ENCODE measurements at places on chromosomes 7 and 10. TPM values are rescaled to one million over a fixed set of nuclear protein-coding genes. Genes with fewer than 3 reads are reported as not detected.

DNA sequence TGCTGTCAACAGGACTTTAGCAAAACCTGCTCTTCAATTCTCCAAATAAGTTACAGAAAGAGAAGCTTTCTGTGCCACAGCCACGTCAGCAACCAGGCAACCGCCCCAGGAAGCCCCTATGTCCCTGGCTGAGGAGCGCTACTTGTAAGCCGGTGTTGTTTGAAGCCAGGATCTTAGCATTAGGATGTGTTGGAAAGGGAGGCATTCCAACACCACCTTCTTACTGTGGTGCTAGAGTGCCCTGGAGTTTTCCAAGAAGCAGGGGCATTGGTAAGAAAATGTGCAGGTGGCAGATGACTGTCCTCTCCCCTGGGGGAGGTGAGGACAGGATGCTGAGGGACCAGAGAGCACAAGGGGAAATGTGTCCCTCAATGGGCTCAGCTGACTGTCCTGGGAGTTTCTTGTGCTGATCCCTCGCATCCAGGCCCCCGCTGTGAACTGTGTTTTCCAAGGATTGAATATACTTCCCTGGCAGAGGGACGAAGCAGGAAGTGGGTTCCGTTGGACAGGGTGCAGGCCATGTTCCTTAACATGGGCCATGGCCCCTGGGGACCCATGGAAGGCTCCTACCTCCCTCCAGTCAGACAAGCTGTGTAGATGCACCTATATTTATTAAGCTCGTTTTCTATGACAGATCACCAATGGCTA lies 139.6 kb upstream of the GDF10 start:
- no peak overlapping the region for H3K4me3 ChIP-seq
- no peak overlapping the region for H3K27ac ChIP-seq
- no peak for DNase-seq
- no peaks in the 10 kb centered on the region for H3K4me1 ChIP-seq

GRCh38 chr7:151292850-151293249 lies 44.4 kb upstream of the SMARCD3 start:
- no peak overlapping the region for H3K27ac ChIP-seq
- no peaks in the 10 kb centered on the region for H3K27me3 ChIP-seq

PNLIPRP1 gene
- polyA plus RNA-seq = not detected

DNA sequence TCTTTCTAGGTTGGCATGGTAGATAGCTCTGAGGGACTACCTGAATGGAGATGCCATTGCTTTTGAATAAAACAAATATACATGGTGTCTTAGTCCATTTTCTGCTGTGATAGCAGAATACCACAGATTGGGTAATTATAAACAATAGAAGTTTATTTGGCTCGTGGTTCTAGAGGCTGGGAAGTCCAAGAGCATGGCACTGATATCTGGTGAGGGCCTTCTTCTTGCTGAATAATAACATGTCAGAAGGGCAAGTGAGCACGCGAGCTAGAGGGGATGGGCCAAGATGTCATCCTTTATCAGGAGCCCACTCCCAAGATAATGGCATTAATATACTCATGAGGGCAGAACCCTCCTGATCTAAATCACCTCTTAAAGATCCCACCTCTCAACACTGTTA lies 21.9 kb downstream of the SGPL1 start:
- H3K27me3 ChIP-seq = no peaks in the 10 kb centered on the region
- DNase-seq = no peak
- no peak overlapping the region for H3K27ac ChIP-seq
- no peak overlapping the region for H3K4me3 ChIP-seq
- no peaks in the 10 kb centered on the region for H3K36me3 ChIP-seq

DNA sequence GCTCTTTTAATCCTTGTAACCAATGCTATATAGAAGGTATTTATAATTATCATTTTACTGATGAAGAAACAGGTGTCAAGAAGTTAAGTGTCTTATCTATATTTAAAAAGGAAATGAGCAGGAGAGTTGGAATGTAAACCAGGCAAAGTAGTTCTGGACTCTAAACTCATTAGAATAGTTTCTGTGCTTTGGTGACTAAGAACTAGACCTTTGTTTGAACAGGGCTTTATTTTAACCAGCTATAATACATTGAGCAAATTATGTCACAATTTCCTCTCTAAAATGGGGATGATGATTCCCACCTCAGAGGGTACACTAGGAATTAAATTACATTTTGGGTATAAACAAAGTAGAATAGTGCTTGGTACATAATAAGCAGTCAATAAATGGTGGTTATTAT lies 236.0 kb downstream of the MAGI2 start:
- H3K4me1 ChIP-seq = no peaks in the 10 kb centered on the region
- no peak overlapping the region for H3K4me3 ChIP-seq
- DNase-seq = no peak
- no peaks in the 10 kb centered on the region for H3K36me3 ChIP-seq
- no peak overlapping the region for H3K27ac ChIP-seq

DKK1 gene
- polyA plus RNA-seq = 0.33 TPM

- H3K4me3 ChIP-seq = no peak overlapping the region
- no peak overlapping the region for H3K27ac ChIP-seq
- no peaks in the 10 kb centered on the region for H3K4me1 ChIP-seq
- no peaks in the 10 kb centered on the region for H3K36me3 ChIP-seq
Measured at GRCh38 chr10:69902835-69903535, 101.3 kb downstream of the COL13A1 start.

- no peak for DNase-seq
- no peaks in the 10 kb centered on the region for H3K4me1 ChIP-seq
- H3K27ac ChIP-seq = no peak overlapping the region
- H3K4me3 ChIP-seq = no peak overlapping the region
- H3K27me3 ChIP-seq = no peaks in the 10 kb centered on the region
Measured at GRCh38 chr10:66505003-66505657, 420.7 kb upstream of the LRRTM3 start.

DNA sequence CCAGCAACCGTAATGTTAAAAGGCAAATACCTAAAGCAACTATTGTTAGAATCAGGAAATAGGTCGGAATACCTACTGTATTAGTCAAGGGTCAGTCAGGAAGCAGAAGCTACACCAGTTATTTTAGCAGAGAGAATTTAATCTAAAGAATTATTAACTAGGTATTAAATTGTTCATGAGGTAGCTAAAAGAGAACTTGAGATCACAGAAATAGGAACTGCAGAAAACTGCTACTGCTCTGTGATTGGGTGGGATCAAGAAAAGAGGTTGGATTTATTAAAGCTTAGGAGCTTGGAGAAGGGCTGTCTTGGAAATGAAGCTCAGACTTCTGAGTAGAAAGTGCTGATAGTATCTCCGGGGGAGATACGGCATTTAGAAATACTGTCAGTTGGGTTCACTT lies 20.0 kb upstream of the ZNF438 start:
- no peak overlapping the region for H3K27ac ChIP-seq
- H3K4me1 ChIP-seq = no peaks in the 10 kb centered on the region
- H3K4me3 ChIP-seq = no peak overlapping the region
- no peaks in the 10 kb centered on the region for H3K27me3 ChIP-seq

CLDN3 gene
- polyA plus RNA-seq = not detected

GRCh38 chr10:576130-576465 lies 113.4 kb downstream of the DIP2C start:
- no peaks in the 10 kb centered on the region for H3K27me3 ChIP-seq
- no peak for DNase-seq
- no peaks in the 10 kb centered on the region for H3K4me1 ChIP-seq
- H3K36me3 ChIP-seq = no peaks in the 10 kb centered on the region

- H3K27ac ChIP-seq = peak overlapping the region; percentile 35
- H3K36me3 ChIP-seq = no peaks in the 10 kb centered on the region
- peaks cover 51% of the 10 kb centered on the region for H3K4me1 ChIP-seq
- no peaks in the 10 kb centered on the region for H3K27me3 ChIP-seq
Measured at GRCh38 chr10:104350127-104350635, 3.5 kb upstream of the CFAP58 start.

DNA sequence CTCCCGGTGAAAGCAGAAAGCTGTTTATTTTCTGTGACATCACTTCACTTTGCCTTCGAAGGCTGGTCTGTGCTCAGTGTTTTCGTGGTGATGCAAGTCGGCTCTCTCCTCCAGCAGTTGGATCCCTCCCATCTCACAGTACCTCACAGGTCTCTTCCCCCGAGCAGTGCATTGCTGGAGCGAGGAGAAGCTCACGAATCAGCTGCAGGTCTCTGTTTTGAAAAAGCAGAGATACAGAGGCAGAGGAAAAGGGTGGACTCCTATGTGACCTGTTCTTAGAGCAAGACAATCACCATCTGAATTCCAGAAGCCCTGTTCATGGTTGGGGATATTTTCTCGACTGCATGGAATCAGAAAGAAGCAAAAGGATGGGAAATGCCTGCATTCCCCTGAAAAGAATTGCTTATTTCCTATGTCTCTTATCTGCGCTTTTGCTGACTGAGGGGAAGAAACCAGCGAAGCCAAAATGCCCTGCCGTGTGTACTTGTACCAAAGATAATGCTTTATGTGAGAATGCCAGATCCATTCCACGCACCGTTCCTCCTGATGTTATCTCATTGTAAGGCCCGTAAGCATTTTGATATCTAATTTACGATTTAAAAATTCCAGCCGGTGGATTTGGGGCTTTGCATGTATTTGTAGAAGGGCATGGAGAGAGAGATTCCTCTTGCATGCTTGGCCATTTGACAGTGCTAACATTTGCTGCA lies at the start of gene LGI1:
Gene LGI1 (plus strand): TSS at position 136 of the 707 bp plus-strand sequence. CDS start 209 bp downstream, at position 345.
- H3K4me1 ChIP-seq = no peaks in the 10 kb centered on the region
- no peak within 1 kb of the TSS for H3K27ac ChIP-seq
- H3K27me3 ChIP-seq = no peaks in the 10 kb centered on the region
- H3K36me3 ChIP-seq = no peaks in the 10 kb centered on the region
- DNase-seq = no peak

DNA sequence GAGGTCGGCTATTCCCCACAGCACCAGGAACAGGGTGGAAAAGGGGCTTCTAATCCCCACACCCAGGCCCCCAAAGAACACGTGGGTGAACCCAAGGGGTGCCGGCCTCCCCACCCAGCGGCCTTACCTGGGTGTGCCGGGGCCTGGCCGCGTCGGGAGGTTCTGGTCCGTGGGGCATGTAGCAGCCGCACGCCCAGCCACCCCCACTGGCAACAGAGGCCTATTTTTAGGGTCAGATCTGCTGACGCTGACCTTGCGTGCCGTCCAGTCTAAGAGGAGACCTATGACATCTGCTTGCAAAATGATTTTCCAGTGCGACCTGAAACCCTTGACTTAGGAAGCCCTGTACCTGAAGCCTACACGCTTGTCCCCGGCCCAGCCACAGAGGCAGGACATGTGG lies 38.0 kb upstream of the SAMD8 start:
- H3K36me3 ChIP-seq = no peaks in the 10 kb centered on the region
- H3K4me3 ChIP-seq = no peak overlapping the region
- no peak for DNase-seq
- no peak overlapping the region for H3K27ac ChIP-seq
- no peaks in the 10 kb centered on the region for H3K4me1 ChIP-seq

LRRN3 gene
- polyA plus RNA-seq = not detected

GRCh38 chr7:102454468-102454867 lies 10.2 kb downstream of the ALKBH4 start:
- H3K4me1 ChIP-seq = no peaks in the 10 kb centered on the region
- H3K4me3 ChIP-seq = no peak overlapping the region
- no peak overlapping the region for H3K27ac ChIP-seq
- no peaks in the 10 kb centered on the region for H3K27me3 ChIP-seq
- peaks cover 9% of the 10 kb centered on the region for H3K36me3 ChIP-seq

- DNase-seq = no peak
- H3K27me3 ChIP-seq = no peaks in the 10 kb centered on the region
- H3K4me3 ChIP-seq = no peak overlapping the region
- H3K4me1 ChIP-seq = no peaks in the 10 kb centered on the region
- H3K27ac ChIP-seq = no peak overlapping the region
Measured at GRCh38 chr10:26881600-26882331, 21.0 kb upstream of the ABI1 start.

- no peaks in the 10 kb centered on the region for H3K27me3 ChIP-seq
- no peak overlapping the region for H3K27ac ChIP-seq
- H3K4me3 ChIP-seq = no peak overlapping the region
Measured at GRCh38 chr10:126122881-126123280, 226.5 kb downstream of the FANK1 start.

DNA sequence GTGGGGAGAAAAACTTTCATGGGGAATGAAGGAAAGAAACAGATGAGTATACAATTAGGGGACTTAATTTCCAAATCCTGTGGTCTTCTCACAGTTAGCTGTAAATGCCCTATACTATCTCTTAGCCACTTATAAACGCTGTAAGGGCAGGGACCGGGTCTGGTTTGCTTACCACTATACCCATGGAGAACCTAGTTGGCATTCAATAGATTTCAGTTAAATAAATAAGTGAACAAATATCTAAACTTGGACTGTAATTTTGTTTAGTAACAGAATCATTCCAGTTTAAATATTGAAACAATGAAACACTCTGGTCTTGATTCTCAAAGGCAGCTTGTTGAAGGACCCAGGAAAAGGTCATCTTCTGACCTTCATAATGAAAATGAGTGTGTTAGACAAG lies 158.3 kb downstream of the PLXDC2 start:
- no peaks in the 10 kb centered on the region for H3K4me1 ChIP-seq
- H3K27ac ChIP-seq = no peak overlapping the region
- no peak overlapping the region for H3K4me3 ChIP-seq
- no peak for DNase-seq
- no peaks in the 10 kb centered on the region for H3K36me3 ChIP-seq

PKD1L1 gene
- not detected for polyA plus RNA-seq

KIF11 gene
- polyA plus RNA-seq = 66.2 TPM

DNA sequence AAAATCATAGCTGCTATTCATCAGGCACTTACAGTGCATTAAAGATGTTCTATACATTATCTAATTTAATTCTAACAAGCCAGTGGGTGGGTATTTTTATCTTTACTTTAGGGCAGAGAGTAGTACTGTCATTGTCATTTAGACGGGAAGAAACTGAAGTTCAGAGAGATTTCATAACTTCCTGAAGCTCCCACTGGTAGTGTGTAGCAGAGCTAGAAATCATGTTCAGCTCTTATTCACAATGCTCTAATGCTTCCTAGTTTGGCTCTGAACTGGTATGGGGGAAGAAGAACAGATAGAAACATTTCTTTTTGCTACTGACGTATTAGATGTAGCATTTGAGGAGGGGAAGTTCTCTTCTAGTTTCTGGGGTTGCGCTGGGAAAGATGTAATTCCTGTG lies 116.7 kb downstream of the CYP26A1 start:
- DNase-seq = no peak
- H3K27ac ChIP-seq = no peak overlapping the region
- no peak overlapping the region for H3K4me3 ChIP-seq
- H3K4me1 ChIP-seq = no peaks in the 10 kb centered on the region
- H3K36me3 ChIP-seq = no peaks in the 10 kb centered on the region

GJD4 gene
- polyA plus RNA-seq = not detected

GRCh38 chr7:44801890-44802289 lies 5.4 kb downstream of the PPIA start:
- peaks cover 43% of the 10 kb centered on the region for H3K36me3 ChIP-seq
- H3K27me3 ChIP-seq = no peaks in the 10 kb centered on the region
- H3K4me3 ChIP-seq = no peak overlapping the region
- H3K27ac ChIP-seq = no peak overlapping the region
- DNase-seq = no peak

PTF1A gene
- polyA plus RNA-seq = not detected

- no peak overlapping the region for H3K27ac ChIP-seq
- DNase-seq = no peak
- H3K4me1 ChIP-seq = no peaks in the 10 kb centered on the region
- no peaks in the 10 kb centered on the region for H3K27me3 ChIP-seq
Measured at GRCh38 chr7:151951672-151952338, 4.4 kb upstream of the GALNTL5 start.

- no peaks in the 10 kb centered on the region for H3K36me3 ChIP-seq
- H3K4me3 ChIP-seq = no peak overlapping the region
- H3K27me3 ChIP-seq = no peaks in the 10 kb centered on the region
- no peaks in the 10 kb centered on the region for H3K4me1 ChIP-seq
Measured at GRCh38 chr10:1514681-1515080, 222.6 kb downstream of the ADARB2 start.

PNLIP gene
- polyA plus RNA-seq = not detected

GRCh38 chr10:34473174-34474008 lies 341.7 kb downstream of the PARD3 start:
- H3K27me3 ChIP-seq = no peaks in the 10 kb centered on the region
- H3K36me3 ChIP-seq = no peaks in the 10 kb centered on the region
- DNase-seq = no peak
- no peak overlapping the region for H3K27ac ChIP-seq
- H3K4me3 ChIP-seq = no peak overlapping the region

Measured in GM12878 (cell line).